ENCODE measurements at places on chromosomes 3 and 15. TPM values are rescaled to one million over a fixed set of nuclear protein-coding genes. Genes with fewer than 3 reads are reported as not detected.

ETV5 gene
- total RNA-seq: 0.52 TPM

DNA sequence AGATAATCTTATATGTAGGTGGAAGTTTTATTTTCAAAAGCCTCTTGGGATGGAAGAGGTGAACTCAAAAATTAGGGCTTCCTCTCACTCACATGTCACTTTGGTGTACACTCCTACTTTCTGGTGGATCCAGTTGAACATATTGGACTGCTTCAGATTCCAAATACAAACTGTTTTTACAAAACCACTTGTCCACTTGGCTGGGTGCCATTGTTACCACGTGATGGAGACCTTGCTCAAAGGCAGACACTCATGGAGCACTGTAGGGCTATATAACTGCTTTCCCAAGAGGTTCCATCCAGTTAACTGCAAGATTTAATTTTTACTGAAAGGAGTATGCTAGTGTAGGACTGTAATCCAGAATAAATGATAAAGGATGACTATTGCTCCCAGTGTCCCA, 307.0 kb downstream of the EPHA6 start:
- H3K4me3 ChIP-seq: no peak overlapping the region
- H3K4me1 ChIP-seq: no peaks in the 10 kb centered on the region
- no peaks in the 10 kb centered on the region for H3K36me3 ChIP-seq
- H3K27ac ChIP-seq: no peak overlapping the region

GOLGA8Q gene
- total RNA-seq: 6.1 TPM

- no peaks in the 10 kb centered on the region for H3K4me1 ChIP-seq
- H3K36me3 ChIP-seq: no peaks in the 10 kb centered on the region
- no peak overlapping the region for H3K4me3 ChIP-seq
- no peak overlapping the region for H3K27ac ChIP-seq
- H3K27me3 ChIP-seq: no peaks in the 10 kb centered on the region
Observed at GRCh38 chr15:27468151-27468591, 497.2 kb downstream of the GABRG3 start.
